Anterior cingulate cortex (tissue), 58 donors: ENCODE measurements at places on chromosomes 1 and 21.

DNA sequence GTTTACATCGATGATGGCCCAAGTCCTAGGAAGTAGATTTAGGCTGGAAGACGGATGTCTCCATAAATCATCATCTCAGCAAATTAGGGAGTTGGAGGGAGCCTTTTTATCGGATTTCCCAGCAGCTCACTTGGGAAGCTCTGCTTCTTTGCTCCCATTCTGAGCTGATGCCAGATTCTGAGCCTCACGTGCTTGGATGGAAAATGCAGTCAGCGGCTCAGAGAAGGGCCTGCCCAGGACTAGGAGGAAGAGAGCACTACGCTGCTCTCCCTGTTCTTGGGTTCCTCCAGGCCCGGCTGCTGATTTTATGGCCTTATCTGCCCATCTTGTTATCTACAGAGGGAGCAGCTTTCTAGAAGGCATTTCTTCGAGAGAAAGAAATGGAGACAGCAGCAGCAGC is 42.0 kb downstream of the UBIAD1 start:
- DNase-seq = no peak

DNA sequence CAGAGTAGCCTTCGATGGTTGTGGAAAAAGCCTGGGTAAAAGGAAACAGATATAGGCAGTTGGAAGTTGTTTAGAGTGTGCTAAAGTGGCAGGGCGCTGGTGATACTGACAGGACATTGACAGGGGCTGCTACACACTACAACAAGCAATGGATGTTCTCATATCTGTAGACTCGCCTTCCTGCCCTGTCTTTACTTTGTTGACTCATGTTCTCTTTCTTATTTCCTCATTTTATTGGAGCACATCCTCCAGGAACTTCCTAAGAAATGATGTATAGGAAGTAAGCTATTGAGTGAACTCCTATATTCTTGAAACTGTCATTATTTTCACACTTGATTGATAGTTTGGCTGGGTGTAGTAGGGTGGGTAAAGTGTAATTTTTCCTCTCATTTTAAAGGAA is 51.0 kb downstream of the C4BPA start:
- no peak for DNase-seq

GRCh38 chr21:28261298-28261697 is 731.4 kb downstream of the LTN1 start:
- no peak for DNase-seq

- no peak for DNase-seq
These were observed 7.5 kb downstream of the RNF223 start for GRCh38 chr1:1066403-1067283.

GRCh38 chr21:36379251-36379650 is 5.9 kb upstream of the CHAF1B start:
- no peak for DNase-seq

DNA sequence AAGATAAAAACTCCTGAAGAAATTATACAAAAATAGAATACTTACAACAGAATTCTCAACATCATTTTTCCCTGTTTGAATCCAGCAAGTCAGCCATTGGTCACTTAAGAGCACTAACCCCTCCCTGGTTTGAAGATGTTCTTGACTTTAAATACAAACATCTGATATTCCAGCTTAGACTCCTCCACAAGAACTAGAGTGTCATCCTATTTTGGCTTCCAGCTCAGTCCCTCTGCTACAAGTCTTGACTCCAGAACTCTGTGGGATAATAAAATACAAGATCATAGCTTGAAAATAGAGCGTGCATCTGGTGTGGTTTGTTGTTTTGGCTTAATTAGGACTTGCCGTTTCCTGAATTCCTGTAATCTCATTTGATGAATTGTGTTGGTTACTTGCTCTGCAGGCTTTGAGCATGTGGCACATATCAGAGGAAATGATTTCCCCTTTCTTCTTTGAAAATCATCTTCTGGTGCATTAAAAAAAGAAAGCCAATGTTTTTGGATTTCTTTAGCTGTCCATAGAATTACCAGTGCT is 63.7 kb upstream of the DPT start:
- DNase-seq = peak; percentile 3

GRCh38 chr1:244075247-244075722 is 24.2 kb downstream of the ZBTB18 start:
- no peak for DNase-seq

GRCh38 chr1:100077531-100077930 is 55.2 kb downstream of the SASS6 start:
- no peak for DNase-seq

DNA sequence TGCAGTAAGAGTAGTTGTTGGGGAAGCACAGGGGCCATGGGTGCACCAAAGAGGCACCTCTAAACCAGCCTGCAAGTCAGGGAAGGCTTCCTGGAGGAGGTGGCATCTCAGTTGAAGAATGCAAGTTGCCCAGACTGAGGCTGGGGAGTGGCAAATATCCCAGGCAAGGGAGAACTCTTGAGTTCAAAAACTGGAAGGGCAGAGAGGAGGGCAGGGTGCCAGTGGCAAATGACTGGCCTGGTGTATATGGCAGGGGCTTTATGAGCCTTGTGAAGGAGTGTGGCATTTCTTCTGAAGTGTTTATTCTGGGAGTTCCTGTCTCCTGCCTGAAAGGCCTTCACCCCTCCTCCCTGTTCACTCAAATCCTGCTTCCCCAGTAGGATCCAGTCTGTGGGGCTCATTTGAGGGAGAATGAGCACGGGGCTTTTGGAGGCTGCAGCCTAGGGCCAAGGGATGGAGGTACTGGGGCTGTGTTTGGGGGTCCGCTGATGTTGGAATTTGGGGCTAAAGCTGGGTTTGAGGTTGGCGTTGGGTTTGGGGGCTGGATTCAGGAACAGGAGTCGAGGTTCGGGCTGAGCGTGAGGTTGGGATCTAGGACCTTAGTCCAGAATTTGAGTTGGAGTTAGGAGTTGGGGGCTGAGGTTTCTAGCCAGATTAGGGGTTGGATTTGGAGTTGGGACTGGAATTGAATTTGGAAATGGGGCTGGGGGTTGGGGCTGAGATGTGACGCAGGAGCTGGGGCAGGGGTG is at the start of gene TMEM125:
Gene TMEM125, plus strand, starts transcription at position 357 of the 749 bp plus-strand sequence. CDS start 2,740 bp downstream, outside the sequence.
- DNase-seq = no peak

DNA sequence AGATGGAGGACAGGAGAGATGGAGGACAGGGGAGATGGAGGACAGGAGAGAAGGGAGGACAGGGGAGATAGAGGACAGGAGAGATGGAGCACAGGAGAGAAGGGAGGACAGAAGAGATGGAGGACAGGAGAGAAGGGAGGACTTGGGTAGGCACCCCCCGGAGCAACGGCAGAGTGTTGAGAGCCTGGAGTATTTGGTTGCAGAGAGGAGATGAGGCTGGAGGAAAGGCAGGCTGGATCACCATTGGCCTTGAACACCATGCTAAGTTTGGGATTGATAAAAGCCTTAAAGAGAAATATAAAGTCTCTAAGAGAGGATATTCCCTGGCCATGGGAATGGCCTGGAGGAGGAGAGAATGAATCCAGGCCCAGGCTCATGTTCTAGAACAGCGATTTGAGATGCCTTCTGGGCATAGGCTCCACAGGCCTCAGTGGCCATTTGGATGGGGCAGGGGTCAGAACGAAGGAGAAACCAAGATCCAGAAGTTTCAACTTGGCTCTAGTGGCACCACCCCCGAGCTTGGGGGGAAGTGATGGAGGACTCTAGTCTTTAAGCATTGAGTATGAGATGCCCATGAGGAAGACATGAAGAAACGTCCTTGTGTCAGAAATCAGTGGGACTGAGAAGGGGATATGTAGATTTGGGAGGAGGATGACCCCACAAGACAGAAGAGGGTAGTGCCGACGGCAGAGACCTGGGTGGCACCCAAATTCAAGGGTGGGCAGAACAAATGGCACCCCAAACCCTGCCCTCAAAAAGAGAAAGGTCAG is 47.9 kb upstream of the EDN2 start:
- no peak for DNase-seq

DNA sequence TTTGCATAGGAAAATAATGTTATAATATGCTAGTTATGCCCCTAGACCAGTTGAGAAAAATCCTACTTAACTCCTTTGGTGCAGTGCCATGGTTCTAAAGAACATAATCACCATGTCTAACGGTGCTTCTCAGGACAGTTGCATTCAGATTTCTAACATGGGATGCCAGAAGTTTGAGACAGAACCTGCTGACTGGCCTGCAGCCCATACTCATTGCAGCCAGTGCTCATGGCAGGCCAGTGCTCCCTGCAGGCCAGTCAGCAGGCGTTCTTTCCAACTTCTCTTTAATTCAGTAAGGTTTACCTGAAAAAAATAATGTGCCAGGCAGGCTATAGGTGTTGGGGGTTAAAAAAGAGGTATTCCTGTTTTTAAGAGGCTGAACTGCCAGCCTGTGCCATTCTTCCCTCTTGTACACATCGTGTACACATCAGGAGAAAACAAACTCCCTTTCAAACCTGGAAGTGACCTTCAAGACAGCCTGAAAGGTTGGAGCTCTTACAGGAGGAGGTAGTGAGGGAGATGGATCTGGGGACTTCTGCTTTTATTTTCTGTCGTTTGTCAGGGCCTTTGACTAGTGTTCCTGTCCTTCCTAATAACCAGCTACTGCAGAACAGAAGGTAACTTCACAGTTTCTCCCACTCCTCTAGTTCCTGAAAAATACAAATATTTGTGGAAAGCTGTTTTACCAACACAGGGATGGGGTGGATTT is 146.0 kb upstream of the MAGI3 start:
- no peak for DNase-seq

- no peak for DNase-seq
These were observed 33.3 kb upstream of the CSF1 start for GRCh38 chr1:109877317-109877771.

- DNase-seq = no peak
These were observed 17.4 kb downstream of the PLEKHA6 start for GRCh38 chr1:204342310-204342709.

GRCh38 chr1:180542113-180542837 is 16.5 kb upstream of the OVAAL start:
- DNase-seq = no peak

DNA sequence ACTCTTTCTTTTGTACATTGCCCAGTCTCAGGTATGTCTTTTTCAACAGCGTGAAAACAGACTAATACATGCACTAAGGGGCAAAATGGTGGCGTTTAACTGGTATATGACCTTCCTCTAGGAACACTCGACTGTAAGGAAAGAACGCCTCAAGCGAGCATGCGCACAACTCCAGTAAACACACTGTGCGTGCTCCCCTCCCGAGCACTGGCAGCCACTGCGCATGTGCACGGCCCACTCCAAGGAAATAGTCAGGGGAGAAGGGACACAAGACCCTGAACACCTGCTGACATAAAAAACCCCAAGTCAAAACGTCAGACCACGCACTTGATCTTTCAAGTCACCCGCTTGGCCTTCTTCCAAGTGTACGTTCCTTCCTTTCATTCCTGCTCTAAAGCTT is 173.5 kb downstream of the NPHP4 start:
- no peak for DNase-seq

- no peak for DNase-seq
These were observed 27.2 kb upstream of the SELENON start for GRCh38 chr1:25772692-25773245.

DNA sequence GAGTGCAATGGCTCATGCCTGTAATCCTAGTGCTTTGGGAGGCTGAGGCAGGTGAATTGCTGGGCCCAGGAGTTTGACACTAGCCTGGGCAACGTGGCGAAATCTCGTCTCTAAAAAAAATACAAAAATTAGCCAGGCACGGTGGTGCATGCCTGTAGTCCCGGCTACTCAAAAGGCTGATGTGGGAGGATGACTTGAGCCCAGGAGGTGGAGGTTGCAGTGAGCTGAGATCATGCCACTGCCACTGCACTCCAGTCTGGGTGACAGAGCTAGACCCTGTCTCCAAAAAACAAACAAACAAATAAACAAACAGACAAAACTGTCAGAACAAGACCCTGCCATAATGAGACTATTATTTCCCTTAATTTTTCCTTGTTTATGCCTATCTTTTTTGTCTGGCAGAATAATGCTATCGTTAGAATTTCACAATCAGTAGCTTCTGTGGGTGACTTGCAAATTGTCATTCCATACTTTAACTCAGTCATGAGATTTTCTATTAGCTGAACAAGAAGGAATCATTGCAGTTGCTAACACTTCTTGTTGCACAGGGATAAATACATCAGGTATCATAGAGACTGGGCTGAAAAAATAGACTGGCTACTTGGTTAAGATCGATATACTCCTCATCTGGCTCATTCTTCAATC is 7.5 kb upstream of the THEM4 start:
- DNase-seq = no peak

- no peak for DNase-seq
These were observed 1.6 kb upstream of the OR2M5 start for GRCh38 chr1:248143311-248143710.

DNA sequence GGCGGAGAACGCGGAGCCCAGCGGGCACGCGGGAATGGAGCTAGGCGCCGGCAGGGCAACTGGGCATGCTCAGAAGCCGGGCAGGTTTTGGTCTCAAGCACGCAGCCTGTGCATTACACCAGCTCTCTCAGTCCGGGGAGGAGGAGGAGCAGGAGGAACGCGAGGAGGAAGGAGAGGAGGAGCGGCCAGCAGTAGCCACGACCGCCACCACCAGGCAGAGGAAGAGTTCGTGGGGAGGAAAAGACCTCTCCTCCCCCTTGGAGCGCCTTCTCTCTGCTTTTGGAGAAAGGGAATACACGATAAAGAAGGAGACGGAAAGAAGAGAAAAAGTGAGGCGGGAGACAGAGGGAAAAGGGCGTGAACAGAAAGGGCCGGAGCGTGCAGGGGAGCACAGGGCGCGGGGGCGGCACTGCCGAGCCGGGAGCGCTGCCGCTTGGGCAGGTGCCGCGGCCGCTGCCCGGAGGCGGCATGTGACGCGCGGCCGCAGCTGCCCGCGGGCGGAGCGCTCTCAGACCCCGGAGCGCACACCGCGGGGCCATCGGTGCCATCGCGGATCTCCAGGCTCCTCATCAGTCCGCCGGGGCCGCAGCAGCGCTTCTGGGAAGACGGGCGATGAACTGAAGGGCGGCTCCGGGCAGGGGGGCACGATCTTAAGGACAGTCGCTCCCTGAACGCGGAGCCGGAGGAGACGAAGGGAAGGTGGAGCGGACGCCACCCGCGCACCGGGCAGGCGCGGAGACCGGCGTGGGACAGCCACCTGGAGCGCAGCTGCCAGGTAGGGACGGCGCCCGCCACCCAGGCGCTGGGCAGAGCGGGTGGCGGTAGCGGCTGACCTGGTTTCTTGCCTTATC is at the start of gene CHRM3:
Gene CHRM3, plus strand, starts transcription at position 116 of the 851 bp plus-strand sequence. CDS start 520,884 bp downstream, outside the sequence.
- DNase-seq = peak; percentile 29

DNA sequence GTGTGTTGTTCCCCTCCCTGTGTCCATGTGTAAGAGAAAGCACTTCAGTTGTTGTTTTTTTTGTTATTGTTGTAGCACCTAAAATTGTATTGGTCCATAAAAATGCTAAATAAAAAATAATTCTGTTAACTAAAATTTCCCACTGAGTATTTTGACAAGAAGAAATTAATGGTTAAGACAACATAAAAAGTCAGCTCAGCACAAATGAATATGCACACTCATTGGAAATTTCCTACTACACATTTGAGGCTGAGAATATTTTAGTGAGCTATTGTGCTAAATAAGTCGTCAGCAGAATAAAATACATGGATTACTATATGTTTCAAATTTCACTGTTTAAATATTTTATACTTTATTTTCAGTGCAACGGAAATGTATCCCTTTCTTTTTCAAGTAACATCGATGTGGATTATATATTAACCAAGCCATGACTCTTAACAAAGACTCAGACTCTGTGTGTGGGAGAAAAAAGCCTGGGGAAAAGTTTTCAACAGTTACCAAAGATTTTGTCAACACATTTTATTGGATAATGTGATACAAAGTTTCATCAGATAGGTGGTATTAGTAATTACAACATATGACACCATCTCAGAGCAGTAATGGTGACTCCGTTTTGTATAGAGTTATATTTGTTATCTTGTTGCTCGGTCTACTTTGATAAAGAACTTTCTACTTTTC is 63.4 kb downstream of the LYPLAL1 start:
- no peak for DNase-seq
